GOT3 (cell line): ENCODE measurements at places on chromosomes 3 and 15.

DNA sequence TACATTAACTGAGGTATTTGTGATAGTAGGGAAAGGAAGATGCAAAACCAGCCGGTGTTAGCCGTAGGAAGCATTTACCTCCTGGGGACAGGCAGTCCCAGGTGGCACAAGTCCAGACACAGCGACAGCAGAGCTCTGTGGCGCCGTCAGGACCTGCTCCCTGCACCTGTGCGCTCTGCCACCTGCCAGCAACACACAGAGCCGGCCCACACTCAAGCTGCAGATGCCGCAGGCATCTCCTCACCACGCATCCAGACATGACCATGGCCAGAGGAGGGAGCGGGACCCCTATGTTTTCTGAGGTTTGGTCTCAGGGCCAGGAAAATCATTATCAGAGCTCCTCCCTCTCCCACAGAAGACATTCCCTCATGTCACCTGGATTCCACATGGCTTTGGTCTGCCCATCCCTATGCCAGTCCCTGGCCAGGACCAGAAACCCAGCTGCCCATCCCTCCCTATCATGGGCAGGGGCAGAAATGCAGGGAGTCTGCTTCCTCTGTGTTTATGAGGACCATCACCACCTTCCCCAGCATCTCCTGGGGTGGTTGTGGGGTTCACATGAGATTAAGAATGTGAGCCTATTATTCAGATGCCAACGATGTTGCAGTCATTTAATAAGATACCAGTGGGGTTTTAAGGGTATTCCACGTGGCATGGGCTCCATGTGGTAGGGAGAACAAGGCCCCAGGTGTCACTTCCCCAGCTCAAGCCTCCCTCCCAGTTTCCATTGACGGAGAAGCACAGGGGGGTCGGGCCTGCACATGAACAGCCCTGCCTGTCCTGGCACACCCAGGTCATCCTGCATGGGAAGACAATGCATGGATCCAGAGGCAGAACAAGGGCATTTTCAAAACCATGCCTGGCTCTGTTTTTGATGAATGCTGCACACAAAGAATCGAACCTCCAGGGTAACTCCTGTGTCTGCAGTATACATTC, 251.1 kb downstream of the OCA2 start:
- no peak for DNase-seq

DNA sequence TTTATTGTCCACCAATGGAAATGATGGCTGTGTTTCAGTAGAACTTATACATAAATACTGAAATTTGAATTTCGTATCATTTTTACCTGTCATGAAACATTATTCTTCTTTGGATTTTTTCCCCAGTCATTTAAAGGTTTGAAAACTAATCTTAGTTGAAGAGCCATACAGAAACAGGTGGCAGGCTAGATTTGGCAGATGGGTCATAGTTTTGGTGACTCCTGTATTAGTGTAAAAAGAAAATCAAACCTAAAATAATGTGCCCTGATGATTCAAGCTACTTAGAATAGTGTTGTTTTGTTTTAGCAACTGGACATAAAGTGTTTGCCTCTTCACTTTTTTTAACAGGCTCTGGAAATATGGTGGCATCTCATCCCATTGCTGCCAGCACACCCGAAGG, 68.9 kb downstream of the SIDT1 start:
- DNase-seq, result no peak

DNA sequence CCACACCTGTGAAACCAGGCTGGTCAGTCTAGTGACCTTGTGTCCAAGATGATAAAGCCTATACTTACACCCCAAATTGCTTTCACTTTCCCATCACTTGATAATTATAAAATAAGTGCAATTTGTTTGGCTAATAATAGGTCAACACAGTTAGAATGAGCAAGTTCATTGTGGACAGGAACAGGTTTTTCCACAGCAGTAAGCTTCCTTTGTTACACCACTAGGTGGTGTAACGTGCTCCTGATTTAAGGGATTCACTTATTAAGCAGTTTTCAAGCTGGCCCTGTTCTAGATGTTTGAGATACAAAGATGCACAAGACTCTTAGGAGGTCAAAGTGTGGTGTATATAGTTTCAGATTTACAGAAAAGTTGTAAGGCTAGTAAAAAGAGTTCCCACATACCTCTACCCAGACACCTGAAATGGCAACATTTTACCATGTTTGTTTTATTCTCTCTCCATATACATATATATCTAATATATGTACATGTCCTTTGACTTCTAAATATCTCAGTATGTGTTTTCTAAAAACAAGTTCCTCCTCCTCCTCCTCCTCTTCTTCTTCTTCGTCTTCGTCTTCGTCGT, 6.8 kb upstream of the MFSD1 start:
- DNase-seq, result no peak

- no peak for DNase-seq
These were observed 579 bp upstream of the UBE3A start for GRCh38 chr15:25439369-25439836.

- no peak for DNase-seq
These were observed 367.5 kb downstream of the PTPRG start for GRCh38 chr3:61928776-61929314.

DNA sequence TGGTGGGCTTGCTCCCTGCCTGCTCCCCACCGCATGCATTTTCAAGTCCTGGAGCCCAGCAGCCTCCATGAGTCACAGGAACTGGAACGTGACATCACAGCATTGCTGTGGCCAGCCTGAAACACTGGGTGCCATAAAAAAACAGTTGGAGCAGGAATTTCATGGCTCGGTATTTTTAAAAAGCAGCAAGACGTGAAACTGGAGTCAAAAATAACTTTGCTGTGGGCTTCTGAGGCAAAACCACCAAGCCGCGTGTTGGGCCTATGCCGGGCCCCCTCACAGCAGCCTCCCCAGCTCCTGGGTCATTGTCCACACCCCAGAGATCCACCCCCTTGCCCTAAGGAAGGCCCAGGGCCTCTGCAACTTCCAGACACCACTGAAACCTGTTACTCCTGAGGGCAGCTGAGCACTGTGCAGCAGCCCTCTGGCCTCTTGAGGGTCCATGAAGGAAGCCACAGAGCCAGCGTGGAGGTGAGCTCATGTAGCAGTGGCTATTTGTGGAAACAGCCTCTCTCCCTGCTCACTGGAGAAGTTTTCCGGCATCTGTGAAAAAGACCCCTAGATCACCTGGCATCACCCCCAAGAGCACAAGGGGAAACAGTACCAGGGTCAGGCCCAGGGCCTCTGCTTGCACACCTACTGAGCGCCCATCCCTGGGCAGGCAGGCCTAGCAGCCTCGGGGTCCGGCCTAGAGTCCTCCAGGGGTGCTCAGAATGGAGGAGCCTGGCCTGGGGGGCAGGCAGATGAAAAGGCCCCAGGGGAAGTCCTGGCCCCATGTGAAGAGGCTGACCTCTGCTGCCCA, 34.0 kb upstream of the DUSP7 start:
- no peak for DNase-seq

DNA sequence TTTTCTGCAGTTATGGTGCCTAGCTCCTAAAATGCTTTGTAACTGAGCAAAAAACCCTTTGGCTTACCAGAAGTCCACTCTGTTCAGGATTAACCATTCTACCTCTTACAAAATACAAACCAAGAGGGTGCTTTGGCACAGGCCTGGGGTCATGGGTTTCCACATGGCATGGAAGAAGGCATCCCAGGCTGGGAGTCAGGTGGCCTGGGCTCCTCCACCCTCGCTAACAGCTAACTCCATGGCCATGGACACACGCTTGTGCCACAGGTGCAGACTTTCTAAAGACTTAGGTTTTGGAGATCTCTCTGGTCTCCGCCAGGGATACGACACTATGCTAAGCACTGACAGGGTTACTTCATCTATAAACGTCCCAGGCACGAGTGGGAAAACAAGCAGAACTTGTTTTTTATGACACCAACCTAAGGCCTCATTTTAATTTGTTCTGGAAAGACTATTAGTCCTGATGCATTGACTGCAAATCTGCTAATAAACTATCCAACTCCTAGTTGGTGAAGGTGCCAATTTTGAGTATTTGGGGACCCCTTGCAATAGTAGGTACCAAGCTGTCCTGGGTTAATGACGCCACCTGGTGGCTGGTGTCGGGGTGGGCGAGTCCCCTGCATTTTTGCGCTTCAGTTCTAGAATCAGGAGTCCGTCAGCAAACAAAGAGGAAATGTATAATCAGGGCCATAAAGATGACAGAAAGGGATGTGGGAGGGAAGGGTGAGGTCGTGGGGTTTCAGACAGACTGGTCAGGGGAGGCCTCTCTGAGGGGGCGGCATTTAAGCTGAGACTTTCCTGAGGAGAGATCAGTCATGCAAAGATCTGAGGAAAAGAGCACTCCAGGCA, 10.3 kb upstream of the ALDH1A3 start:
- no peak for DNase-seq

GRCh38 chr3:32340039-32340438, 51.6 kb upstream of the CMTM7 start:
- no peak for DNase-seq

DNA sequence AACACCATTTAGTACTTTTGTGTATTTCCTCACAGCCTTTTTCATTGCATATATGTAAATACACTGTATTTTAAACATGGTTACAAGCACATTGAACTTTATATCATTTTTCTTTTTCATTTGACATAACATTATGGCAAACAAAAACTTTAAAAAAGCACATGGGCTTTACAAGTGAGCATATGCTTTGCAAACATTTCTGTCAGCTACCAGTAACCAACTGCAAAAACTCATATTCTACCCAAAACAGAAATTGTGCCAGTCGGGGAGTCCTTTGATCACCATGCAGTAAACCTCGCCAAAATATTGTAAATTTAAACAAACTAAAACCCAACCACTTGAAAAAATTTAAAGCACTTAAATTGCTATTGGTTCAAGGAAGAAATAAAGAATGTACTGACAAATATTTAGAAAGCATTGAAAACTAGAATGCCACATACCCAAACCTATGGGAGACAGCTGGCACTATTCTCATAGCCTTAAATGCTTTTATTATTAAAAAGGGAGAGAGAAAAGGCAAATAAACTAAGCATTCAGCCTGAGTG, 24.4 kb downstream of the ZNF710 start:
- DNase-seq, result no peak

DNA sequence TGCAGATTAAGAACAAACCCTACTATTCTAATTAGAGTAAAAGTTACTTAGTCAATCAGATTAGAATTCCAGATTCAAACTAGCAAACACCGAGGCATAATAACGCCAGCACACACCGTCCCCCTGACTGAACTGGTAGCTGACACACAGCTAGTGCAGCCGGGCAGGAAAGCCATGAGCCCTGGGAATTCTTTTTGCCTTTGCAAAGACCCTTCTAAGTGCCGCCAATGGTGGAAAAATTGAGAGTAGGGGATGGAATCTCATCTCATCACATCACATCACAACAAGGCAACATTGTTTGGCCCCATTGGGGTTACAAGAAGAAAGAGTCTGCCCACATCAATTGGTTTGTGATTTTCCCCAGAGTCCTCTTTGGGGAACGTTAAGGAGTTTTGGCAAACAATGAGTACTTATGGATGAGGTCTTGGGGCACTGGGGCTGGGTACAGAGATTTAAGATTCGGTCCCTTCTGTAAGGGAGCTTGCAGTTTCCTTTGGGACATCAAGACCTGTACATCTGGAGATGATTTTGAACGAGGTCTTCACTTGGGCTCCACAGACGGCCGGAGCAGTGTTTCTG, 120.4 kb upstream of the MEF2A start:
- no peak for DNase-seq

GRCh38 chr3:97232393-97233034, 418.1 kb downstream of the EPHA6 start:
- no peak for DNase-seq

DNA sequence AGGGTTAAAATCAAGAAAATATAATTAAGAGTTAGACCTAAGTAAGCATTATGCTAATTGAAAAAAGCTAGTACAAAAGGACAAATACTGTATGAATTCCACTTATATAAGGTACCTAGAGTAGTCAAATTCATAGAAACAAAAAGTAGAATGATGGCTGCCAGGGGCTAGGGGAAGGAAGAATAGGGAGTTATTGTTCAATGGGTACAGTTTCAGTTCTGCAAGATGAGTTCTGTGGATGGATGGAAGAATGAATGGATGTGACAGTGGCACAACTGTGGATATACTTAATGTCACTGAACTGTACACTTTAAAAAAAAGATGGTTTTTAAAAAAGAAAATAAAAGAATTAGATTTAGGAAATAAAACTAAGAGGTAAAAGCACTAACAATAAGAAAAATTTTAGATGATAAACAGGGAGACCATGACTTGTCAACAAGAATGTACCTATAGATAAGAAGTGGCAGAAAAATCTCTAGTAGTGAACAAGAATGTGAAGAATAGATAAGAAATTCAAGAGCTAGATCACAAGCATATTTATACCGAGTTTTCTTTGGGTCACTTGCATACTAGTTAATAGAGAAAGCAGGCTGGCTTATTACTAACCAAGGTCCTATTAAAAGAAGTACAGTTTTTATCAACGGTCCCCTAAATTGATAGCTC, 5.5 kb downstream of the IFT80 start:
- no peak for DNase-seq

GRCh38 chr3:186283096-186283495, 78.9 kb downstream of the DGKG start:
- no peak for DNase-seq

- DNase-seq, result no peak
These were observed 249.2 kb downstream of the GABRG3 start for GRCh38 chr15:27220199-27220598.

GRCh38 chr15:73756947-73757513, 3.9 kb upstream of the INSYN1 start:
- DNase-seq, result no peak

DNA sequence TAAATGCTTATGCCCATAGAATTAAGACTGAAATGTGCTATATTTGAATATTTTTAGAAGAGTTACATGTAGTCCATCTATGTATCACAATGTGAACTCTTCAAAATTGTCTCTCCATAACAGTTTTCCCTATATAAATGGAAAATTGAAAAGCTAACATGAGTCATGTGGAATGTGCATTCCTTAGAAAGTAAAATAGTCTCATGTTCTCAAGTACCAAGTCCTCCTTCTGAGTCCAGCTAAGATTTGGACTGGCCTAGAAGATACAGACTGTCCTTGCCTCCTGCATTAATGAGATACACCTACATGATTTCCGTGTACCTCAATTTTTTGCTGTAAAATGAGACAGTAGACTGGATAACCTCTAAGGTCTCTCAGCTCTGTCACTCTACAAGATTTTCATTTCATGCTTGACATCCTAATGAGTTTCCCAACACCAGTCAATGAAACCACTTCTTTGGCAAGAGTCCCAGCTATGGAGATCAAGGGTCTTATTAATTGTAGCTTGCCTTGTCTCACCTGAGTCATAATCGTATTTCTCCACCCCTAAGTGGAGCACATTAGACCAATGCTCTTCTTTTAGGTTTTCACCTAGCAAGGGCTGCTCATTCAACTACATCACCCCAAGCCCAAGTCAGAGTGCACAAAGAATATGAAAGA, 350.6 kb upstream of the IL12A start:
- DNase-seq, result no peak

- DNase-seq, result no peak
These were observed 7.3 kb downstream of the CCDC14 start for GRCh38 chr3:123953735-123954134.

DNA sequence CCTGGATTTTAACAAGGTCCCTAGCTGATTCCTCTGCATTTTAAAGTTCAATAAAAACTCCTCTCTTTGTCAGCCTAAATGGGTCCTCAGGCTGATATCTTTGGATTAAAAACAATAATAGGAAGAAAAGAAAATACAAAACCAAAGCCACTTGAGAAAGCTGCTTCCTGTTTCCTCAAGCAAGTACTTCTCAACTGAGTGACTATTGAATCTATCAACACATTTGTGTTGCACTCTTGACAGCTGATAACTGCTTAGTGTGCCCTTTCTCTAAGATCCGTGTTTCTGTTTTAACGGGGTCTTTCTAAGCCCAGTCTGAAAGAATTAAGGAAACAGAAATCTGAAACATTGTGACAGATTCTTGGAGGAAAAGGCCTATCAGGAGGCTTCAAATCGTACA, 410.7 kb downstream of the GRM7 start:
- DNase-seq, result no peak

GRCh38 chr15:26394801-26395200, 378.1 kb downstream of the GABRB3 start:
- no peak for DNase-seq
